Heart right ventricle (tissue), 16 donors: ENCODE measurements at places on chromosomes 3 and 15. TPM values are rescaled to one million over a fixed set of nuclear protein-coding genes. Genes with fewer than 3 reads are reported as not detected.

- H3K4me3 ChIP-seq: no peak overlapping the region
- H3K27me3 ChIP-seq: no peaks in the 10 kb centered on the region
- H3K36me3 ChIP-seq: peaks cover 8% of the 10 kb centered on the region
These were observed 171.8 kb downstream of the FEZF2 start for GRCh38 chr3:62201438-62202035.

- no peak overlapping the region for H3K27ac ChIP-seq
- DNase-seq: no peak
- H3K4me3 ChIP-seq: no peak overlapping the region
These were observed 278.5 kb downstream of the PLOD2 start for GRCh38 chr3:145882436-145882835.

- H3K27me3 ChIP-seq: no peaks in the 10 kb centered on the region
- no peaks in the 10 kb centered on the region for H3K36me3 ChIP-seq
- peaks cover 79% of the 10 kb centered on the region for H3K4me1 ChIP-seq
- H3K27ac ChIP-seq: no peak overlapping the region
These were observed 63.7 kb downstream of the SLC12A8 start for GRCh38 chr3:125148836-125149235.

DNA sequence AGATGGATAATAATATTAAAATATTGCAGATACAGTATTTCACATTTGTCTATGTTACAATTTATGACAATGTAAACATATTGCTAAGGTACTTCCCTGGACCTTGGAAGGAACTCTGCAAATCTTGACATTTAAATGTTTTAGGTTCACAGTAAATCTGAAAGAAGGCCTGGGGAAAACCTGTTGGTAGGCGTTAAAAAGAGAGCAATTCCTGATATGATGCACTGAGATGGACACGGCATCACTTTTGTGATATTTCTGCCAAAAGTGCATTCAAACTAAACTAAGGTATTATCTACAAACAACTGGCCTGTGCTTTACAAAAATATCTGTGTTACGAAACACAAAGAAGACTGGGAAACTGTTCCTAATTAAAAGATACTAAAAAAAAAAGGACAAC lies 6.1 kb upstream of the TP63 start:
- H3K36me3 ChIP-seq: no peaks in the 10 kb centered on the region
- no peaks in the 10 kb centered on the region for H3K4me1 ChIP-seq
- no peak for DNase-seq

DNA sequence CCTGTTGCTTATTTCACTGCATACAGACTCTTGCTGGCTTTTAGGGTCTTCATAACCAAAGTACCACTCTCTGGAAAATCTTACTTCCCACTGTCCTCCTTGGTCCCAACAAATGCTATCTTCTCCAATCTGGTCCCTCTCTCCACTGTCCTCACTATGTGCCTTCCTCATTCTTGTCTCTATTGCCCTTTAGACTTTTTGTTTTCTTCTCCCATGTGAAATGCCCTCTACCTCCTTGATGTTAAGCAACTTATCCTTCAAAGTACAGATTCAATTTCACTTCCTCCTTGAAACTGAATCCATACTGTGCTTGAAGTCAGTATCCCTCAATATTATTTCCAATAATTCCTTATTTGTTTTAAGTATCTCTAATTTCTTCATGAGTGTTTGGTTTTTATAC lies 60.8 kb downstream of the CGGBP1 start:
- H3K27me3 ChIP-seq: no peaks in the 10 kb centered on the region
- DNase-seq: no peak
- no peak overlapping the region for H3K4me3 ChIP-seq

- H3K4me1 ChIP-seq: peaks cover 67% of the 10 kb centered on the region
- DNase-seq: no peak
- peaks cover 14% of the 10 kb centered on the region for H3K27me3 ChIP-seq
- no peak overlapping the region for H3K27ac ChIP-seq
These were observed 20.3 kb downstream of the RGMA start for GRCh38 chr15:93068581-93069199.

ATP13A4 gene
- 0.13 TPM for total RNA-seq

LRCH3 gene
- total RNA-seq: 28.9 TPM

COL8A1 gene
- total RNA-seq: 12.4 TPM
